Stimulated activated CD4-positive, alpha-beta T cell treated with anti-CD3 and anti-CD28 coated beads, Interleukin-15, amount 100 ng/mL, for 24 hours (primary cell): ENCODE measurements at places on chromosomes 11 and 22.
A peak's percentile ranks its signal among the peaks of the same experiment; 100 is the strongest.

GRCh38 chr11:107915229-107915628, 13.0 kb upstream of the RAB39A start:
- no peak for DNase-seq

- no peak for DNase-seq
These were observed 36.9 kb upstream of the POLA2 start for GRCh38 chr11:65224930-65225278.

GRCh38 chr11:95187723-95188122, 43.3 kb downstream of the SESN3 start:
- peak; percentile 6 for DNase-seq

DNA sequence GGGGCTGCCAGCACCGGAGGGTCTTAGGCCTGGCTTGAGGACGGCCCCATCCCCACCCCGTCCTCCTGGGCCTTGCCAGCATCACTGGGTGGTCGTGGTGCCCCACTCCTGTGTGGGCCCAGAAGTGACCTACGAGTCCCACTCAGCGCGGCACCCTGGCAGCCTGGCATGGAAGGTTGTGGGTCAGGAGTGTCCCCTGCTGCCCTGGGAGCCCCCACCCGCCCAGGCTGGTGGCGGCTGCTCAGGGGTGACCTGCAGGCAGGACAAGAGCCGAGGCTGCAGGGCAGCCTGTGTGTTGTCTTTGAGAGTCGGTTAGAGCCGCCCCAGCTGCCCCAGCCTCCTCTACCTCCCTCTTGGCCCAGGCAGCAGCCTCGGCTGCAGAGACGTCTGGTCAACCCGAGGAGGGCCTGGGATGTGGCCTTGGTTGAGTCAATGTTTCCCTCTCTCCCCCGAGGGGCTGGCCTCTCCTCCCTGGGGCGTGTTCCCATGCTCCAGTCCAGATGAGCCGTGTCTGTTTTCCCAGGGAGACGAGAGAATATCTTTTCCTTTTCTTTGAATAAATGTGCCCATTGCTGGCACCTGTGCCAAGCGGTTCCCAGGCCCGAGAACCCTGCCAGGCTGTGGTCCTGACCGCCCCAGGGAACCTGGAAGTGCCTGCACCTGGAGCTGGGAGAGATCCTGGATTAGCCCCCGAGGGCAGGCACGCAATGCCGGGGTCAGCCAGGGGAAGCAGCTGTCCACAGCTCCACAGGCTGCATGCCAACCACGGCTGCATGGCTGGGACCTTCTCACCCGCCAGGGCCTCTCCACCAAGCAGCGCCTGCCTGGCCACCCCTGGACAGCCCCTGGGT, 35.7 kb upstream of the MUC5AC start:
- no peak for DNase-seq

DNA sequence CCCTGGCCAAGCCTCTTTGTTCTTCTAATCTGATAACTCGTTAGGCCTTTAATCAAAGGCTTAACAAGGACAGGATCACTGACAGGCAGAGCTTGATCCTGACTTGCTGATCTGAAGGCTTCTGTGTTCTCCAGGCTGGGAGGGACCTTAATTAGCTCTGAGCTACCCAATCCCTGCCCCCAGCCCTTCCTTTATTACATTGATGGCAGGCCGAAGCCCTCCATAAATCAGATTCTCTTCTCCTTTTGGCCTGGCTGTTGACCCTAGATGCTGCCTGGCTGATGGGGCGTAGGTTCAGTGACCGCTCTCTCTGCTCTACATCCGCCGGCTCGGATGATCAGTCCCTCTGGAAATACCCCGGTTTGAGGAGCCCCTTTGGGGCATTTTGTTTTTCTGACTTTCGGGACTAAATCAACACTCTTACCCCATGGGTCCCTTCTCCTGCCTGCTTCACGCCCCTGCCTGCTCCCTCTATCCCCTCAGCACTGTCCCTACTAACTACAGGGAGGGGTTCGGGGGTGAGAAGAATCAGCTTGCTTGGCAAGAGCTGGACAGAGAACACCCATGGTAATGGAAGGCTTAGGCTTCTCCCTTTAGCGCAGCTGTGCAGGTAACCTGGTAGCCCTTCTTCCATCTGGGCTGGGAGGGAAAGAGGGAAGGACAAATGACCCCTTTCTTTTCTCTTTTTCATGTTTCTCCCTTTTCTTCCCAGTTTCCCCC, 10.0 kb upstream of the RRM1 start:
- no peak for DNase-seq

GRCh38 chr11:75325713-75326438, 25.6 kb downstream of the ARRB1 start:
- peak; percentile 80 for DNase-seq

GRCh38 chr11:117345039-117345438, 17.4 kb downstream of the CEP164 start:
- DNase-seq: no peak

DNA sequence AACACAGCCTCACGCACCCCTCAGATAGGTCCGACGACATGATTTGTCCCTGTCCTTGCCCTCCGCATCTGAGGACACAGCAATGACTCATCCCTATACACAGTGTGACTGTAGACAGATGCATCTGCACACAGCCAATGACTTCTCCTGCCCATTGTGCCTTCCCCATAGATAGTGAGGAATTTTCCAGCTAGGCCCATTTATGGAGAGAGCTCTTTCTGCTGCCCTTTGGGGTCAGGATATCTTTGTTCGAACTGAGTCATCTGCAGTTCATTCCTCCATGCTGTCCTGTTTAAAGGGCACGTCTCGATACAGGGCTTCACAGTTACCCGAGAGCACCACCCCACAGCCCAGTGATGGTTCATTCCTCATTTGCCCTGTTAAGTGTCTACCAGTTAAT, 96.7 kb downstream of the LARGE1 start:
- DNase-seq: no peak
